SK-N-SH (cell line): ENCODE measurements at places on chromosomes 2 and 18. TPM values are rescaled to one million over a fixed set of nuclear protein-coding genes. Genes with fewer than 3 reads are reported as not detected.

The LRP1B gene
- 0.19 and 0.28 TPM in 2 replicates for polyA plus RNA-seq

GRCh38 chr18:74878267-74878666 lies 280.6 kb downstream of the ZNF407 start:
- H3K4me3 ChIP-seq: no peak overlapping the region
- no peaks in the 10 kb centered on the region for H3K36me3 ChIP-seq
- H3K27me3 ChIP-seq: no peaks in the 10 kb centered on the region
- H3K4me1 ChIP-seq: peaks cover 7% of the 10 kb centered on the region
- no peak for DNase-seq

GRCh38 chr2:220891405-220891804 lies 680.7 kb downstream of the EPHA4 start:
- H3K36me3 ChIP-seq: no peaks in the 10 kb centered on the region
- no peaks in the 10 kb centered on the region; the same call in 1 of the 2 replicates for H3K4me1 ChIP-seq
- H3K27ac ChIP-seq: no peak overlapping the region
- H3K27me3 ChIP-seq: no peaks in the 10 kb centered on the region
- H3K4me3 ChIP-seq: no peak overlapping the region

DNA sequence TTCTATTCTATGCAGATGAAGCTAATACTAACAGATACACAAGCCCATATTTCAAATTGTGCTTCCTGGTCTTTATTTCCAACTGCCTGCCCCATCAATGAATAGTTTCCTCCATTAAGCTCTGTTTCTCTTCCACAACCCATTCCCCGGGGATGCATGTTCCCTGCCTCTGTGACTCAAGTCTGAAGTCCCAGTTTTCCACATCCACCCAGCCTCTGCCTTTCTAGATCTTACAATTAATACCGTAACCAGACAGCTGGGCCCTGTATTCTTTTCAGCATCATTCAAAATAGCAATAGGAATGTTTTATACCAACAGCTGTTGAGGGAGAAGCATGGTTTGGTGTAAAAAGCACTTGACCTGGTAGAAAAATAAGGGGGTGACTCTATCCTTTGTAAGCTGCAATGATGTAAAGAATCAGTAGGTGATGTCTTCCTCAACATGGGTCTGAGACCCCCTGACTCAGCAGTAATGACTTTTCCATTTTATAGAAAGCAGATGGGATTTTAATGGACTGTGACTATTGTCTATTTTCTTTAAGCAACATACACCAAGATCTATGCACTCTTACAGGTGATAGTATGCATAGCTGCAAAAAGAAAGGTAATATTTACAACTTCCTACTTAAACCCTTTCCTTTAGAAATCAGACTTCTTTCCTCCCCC lies 46.1 kb upstream of the DAPL1 start:
- peaks cover 5% of the 10 kb centered on the region; the same call in 1 of the 2 replicates for H3K27me3 ChIP-seq
- H3K4me3 ChIP-seq: no peak overlapping the region
- DNase-seq: no peak
- no peak overlapping the region for H3K27ac ChIP-seq

The FAM237A gene
- not detected in 2 replicates for polyA plus RNA-seq

DNA sequence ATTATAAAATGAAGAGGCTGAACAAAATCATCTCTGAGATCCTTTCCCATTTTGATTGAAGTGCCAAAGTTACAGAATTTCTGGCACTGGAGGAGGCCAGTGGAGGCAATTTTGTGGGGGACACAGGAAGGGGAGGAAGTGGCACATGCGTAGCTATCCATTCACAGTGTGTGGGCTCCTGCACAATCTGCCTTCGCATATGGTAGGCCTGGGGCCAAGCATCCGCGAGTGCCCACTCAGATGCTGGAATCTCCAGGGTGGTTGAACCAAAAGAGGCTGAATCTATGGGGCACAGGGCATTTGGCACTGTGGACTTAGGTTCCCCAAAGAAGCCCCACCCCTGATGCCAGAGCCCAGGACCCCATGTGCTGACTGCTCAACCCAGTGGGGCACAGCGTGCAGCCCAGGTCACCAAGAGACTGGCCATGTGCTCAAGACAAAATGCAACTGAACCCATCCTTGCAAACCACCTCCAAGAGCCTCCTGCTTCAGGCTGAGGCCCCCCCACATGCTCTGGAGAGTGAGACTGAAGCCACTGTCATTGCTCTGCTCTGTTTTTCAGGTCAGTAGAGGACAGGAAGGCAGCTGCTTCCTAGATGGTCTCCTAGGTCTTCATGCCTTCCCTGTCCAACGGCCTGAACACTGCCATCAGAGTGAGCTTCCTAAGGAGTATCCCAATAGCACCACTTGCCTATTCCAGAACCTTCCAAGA lies 28.5 kb downstream of the ST8SIA5 start:
- no peaks in the 10 kb centered on the region for H3K4me1 ChIP-seq
- no peak for DNase-seq
- H3K36me3 ChIP-seq: no peaks in the 10 kb centered on the region
- H3K4me3 ChIP-seq: no peak overlapping the region

The SLC4A5 gene
- polyA plus RNA-seq: 0.25 and 1.1 TPM in 2 replicates

- H3K4me1 ChIP-seq: no peaks in the 10 kb centered on the region
- H3K36me3 ChIP-seq: no peaks in the 10 kb centered on the region
- no peak overlapping the region for H3K4me3 ChIP-seq
- H3K27me3 ChIP-seq: no peaks in the 10 kb centered on the region
- H3K27ac ChIP-seq: no peak overlapping the region
Measured at GRCh38 chr2:31813016-31813415, 197.8 kb downstream of the MEMO1 start.
